ENCODE measurements at places on chromosomes 7 and 10.
A peak's percentile ranks its signal among the peaks of the same experiment; 100 is the strongest.

- DNase-seq, result no peak
Measured at GRCh38 chr7:28755255-28755654, 202.9 kb downstream of the TRIL start.

GRCh38 chr7:131100357-131101054 is 227.2 kb upstream of the MKLN1 start:
- no peak for DNase-seq

DNA sequence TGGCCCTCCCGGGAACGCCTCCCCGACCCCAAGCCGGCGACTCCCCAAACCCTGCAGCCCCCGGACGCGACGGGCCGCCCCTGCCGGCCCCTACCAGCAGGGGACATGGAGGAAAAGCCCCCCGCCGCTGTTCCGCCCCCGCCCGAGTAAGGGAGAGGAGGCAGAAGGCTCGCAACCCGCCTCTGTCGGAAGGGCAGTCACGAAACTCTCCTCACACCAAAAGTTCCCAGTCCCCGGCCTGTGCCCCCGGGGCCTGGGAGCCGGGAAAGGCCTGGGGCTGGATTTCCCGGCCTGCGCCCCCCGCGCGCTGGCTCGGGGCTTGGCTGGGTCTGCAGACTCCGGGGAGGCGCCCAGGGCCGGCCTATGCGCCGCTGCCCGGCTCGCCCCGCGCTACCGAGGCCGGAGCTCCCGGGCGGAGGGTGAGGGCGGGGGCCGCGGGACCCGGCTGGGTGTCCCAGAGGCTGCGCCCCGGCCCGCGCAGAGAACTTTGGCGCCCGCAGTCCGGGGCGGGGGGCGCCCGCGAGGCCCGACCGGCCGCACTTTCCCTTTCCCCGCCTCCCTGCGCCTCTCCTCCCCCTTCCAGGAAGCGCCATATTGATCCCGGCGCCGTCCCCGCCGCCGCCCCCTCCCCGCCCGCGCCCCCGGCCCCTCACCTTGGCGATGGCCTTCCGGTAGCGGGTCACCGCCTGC is 728 bp downstream of the PARD3 start:
- peak; percentile 34 for DNase-seq

- no peak for DNase-seq
Measured at GRCh38 chr7:96212474-96212873, 109.4 kb downstream of the SLC25A13 start.

DNA sequence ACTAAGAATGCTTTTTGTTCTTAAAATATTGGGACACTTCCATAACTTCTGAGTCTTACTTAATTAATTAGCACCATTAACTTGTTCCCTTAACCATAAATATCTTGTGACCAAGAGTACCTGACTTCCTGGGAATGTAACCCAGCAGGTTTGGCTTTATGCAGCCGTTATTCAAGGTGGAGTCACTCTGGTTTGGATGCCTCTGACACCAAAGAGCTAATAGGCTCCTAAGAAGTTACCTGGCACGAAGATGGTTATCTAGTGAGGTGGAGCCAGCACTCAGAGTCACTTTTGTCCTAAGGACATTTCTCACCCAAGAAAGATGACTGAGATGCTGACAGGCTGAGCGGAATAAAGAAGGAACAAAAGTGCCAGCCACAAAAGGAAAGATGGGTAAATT is 172.3 kb downstream of the C1GALT1 start:
- no peak for DNase-seq

- DNase-seq, result peak; percentile 74
Measured at GRCh38 chr10:72337039-72337629, 17.6 kb downstream of the DNAJB12 start.

DNA sequence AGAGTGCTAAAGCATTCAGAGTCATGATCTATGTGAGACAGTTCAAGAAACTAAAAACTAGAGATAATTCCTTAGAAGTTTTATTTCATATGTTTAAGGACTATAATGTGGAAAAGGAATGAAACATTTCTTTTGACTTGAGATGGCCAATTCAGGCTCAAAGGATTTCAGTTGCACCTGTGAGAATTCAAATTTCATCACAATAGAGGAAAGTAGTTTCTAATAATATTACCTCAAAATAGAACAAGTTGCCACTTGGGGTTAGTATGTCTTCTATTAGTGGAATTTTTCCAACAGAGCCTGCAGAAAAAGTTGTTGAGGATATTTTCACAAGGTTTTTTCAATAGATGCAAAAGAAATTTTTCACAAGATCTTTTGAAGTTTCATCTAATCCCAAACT is 37.4 kb downstream of the TMEM26 start:
- DNase-seq, result no peak

GRCh38 chr7:12436896-12437535 is 33.4 kb upstream of the VWDE start:
- DNase-seq, result peak; percentile 72

GRCh38 chr7:146731185-146731584 is 614.6 kb downstream of the CNTNAP2 start:
- no peak for DNase-seq

DNA sequence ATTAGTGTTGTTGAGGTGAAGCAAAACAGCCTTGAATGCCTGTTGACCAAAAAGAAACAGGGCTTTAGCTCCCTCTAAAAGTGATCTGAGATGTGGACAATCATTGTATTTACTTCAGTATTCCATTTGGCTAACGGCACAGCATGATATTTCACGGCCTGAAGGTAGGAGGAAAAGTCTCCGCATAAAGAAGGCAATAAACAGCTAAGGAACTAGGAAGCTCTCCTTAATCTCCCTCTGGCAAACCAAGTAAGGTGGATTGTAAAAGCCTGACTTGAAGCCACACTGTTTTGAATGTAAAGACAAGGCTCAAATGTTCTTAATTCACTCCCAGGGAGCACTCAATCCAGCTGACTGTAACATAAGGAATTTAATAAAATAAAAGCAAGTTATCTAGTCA is 160.0 kb upstream of the ZNF804B start:
- no peak for DNase-seq

GRCh38 chr10:310371-310770 is 175.1 kb downstream of the ZMYND11 start:
- DNase-seq, result no peak

- DNase-seq, result no peak
Measured at GRCh38 chr10:75649466-75649865, 218.0 kb downstream of the LRMDA start.

DNA sequence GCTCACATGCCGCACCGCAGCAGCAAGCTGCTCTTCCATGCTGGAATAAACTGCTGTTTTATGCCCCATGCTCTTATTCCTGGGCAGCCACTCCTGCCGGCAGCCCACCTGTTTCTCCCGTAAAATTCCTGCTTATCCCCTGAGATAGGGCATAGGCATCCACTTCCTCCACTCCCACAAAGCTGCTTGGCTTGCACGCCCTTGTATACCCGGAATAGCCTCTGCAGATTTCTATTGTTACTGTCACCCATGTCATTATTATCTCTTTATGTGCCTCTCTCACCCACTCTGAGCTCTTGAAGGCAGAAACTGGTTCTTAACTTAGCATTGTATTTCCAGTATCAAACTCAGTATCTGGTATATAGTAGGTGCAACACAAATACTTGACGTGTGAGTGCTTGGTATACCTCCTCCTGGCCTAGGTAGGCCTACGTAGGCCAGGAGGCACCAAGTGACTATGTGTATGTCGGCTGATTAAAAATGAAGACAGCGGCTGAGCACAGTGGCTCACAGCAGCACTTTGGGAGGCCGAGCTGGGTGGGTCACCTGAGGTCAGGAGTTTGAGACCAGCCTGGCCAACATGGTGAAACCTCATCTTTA is 193.4 kb downstream of the CCDC3 start:
- no peak for DNase-seq

GRCh38 chr10:120012131-120012400 is 119.5 kb downstream of the SEC23IP start:
- no peak for DNase-seq

DNA sequence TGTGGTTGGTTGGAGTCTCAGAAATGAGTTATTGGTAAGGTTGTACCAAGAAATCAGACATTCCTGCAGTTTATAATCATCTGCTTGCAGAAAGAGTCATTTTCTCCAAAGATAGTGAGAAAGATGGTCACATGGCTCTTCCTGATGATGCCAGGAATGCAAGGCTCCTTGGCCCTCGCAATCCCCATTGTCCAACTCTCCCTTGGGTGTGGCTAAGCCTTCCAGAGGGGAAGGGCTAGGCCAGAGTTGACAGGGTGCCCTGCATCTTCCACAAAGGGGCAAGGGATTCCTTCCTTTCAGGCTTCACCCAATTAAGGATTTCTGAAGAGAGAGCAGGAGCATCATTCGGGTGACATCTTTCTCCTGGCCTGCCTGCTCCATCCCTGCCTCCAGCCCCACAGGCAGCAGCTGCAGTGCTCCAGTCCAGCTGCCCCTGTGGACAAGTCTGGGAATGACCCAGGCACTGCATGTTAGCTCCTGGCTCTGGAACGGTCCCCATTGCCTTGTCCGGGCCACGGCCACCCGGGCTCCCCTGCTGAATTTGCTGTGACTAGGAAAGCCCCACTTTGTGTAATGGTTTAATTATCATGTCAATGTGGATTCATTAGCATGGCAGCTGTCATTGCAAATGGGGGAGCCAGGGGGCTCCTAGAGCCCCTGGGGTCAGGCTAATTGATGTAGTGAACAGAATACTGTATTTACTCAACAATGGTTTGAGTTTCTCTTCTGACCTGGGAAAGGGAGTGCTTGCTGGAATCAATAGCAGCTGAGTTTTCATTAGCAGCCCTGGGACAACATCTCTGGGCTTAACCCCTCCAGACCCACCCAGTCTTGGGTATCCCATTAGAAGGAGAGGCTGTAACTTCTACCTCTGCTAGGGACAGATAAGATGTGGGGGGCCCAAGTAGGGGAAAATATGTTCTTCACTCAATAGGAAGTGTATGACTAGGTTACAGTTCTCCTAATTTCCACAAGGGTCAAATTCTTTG is 112.6 kb upstream of the TBX20 start:
- DNase-seq, result no peak

DNA sequence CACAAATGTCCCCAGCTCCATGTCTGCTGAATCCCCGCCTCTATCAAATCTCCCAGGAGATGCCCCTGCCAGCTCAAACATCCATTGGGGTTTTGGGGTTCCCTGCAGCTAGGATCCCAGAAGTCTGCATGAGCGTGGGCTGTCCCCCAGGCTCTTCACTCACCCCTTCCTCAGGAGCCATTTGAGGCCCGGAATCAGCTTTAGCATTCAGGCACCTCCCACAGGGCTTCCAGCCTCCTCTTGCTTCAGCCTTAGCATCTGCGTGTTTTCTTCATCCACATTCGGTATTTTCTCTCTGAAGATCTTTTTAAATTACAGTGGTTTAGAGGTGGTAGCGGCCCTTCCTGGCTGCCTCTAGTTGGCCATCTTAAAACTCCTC is 1054.4 kb downstream of the CNTNAP2 start:
- no peak for DNase-seq

DNA sequence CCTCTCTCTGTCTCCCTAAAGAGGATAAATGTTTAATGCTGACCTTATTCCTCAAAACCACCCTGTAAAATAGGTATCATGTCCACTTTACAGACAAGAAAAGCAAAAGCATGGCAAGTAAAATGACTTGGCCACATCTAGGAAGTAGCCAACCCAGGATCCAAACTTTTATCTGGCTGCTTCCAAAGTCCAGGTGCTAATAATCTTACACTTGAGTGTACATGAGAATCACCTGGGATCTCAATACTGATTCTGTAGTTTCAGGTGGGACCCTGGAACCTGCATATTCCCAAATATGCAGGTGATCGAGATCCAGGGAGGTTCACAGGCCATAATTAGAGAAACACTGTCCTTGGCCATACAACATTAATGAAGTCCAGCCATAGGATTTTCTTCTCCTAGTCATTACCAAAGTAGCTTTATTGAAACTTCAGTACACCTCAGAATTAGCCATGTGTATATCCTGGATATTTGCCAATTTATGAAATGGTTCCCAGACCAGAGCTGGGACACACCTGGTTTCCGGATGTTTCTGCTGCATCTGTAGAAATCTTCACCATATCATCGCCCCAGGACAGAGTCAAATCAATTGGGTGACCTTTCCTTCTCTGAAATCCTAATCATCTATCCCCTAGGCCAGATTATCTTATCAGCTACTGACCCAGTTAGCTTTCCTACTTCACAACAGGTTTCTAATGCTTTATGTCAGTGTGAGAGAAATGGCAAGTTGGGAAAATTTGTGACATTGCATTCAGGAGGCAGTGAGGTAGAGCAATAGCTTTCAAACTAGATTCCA is 119.1 kb upstream of the KMT2E start:
- DNase-seq, result no peak

DNA sequence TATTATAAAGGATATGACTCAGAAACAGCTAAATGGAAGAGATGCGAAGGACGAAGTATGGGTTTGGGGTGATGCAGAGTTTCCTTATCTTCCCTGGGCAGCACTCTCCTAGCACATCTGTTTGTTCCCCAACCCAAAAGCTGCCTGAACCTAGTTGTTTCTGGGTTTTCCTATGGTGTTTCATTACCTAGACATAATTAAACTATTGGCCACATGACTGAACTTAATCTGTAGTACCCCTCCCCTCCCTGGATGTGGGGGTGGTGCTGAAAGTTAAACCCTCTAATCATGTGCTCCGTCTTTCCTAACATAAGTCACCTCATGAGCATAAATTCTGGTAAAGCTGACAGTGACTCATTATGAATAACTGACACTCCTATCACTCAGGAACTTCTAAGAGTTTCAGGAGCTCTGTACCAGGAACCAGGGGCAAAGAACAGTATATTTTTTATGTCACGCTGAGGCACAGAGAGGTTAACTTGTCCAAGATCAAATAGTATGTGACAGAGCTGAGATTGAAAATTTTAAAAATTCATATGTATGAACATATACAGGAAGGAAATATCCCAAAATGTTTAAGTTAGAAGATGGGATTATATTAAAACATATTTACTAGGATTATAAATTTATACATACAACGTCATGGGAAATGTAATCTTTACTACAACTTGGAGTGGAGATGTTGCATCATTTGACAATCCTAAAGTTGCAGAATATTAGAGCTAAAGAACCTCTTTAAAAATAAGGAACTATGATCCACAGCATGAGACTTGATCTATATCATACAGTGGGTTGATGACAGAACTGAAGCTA is 4.8 kb downstream of the STRIP2 start:
- no peak for DNase-seq

- DNase-seq, result no peak
Measured at GRCh38 chr7:29281782-29282541, 87.4 kb downstream of the CHN2 start.

DNA sequence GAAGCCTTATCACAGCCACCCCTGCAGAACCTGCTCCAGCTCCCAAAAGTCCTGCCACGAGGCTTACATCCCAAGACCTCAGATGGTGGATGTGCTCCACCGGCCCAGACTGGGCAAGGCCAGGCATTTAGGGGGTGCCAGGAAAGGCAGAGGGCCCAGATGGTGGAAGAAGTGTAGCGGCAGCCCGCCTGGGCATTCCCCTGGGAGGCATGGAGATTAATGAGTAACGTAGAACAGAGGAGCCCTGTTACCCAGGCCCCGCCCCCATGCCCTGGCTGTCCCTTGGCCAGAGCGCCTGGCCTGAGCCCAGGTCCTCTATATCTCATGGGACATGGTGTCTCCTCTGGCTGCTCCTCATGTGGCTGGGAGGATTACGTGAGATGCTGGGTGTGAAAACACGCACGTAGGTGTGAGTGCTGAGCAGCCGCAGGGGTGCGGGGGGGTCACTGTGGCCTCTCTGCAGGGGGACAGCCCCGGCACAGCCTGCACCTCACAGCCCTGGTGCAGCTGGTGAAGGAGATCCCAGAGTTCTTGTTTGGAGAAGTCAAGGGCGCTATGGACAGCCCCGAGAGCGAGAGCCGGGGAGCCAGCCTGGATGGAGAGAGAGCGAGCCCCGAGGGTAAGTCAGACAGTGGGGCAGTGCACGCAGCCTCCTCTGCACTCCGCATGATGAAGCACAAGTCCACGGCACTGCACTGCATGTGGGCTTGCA is 52.9 kb downstream of the ZNF467 start:
- DNase-seq, result no peak

Measured in KBM-7 (cell line).